ENCODE measurements at places on chromosomes 3 and 15. TPM values are rescaled to one million over a fixed set of nuclear protein-coding genes. Genes with fewer than 3 reads are reported as not detected.
A peak's percentile ranks its signal among the peaks of the same experiment; 100 is the strongest.

DNA sequence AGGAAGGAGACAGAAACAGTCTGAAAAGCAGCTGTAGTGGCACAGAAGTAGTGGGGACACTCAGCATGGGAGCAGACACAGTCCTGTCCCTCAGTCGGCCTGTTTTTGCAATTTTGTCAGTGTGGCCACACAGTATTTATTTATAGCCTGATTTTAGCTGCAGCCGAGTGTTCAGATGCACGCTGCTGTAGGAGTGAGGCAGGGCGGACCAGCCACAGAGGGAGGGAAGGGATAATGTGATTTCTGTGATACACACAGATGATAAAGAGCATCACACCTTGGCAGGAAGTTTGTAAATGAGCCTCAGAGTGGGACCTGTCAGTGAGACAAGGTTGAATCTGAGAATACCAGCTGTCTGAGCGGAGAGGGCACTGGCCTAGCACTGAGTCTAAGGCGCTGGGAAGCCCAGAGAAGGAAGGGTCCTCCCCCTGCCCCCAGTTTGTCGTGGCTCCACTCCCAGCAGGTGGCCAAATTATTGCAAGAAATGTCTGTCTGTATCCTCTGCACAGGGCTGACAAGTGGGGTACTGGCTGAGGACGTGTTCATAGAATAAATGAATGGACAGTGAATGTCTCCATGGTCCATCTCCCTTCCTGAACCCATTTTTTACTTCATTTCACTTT is 3.8 kb downstream of the PSTPIP1 start:
- peaks cover 62% of the 10 kb centered on the region for H3K36me3 ChIP-seq
- H3K4me1 ChIP-seq: peaks cover 77% of the 10 kb centered on the region
- H3K27me3 ChIP-seq: no peaks in the 10 kb centered on the region
- H3K27ac ChIP-seq: peak overlapping the region; percentile 98

DNA sequence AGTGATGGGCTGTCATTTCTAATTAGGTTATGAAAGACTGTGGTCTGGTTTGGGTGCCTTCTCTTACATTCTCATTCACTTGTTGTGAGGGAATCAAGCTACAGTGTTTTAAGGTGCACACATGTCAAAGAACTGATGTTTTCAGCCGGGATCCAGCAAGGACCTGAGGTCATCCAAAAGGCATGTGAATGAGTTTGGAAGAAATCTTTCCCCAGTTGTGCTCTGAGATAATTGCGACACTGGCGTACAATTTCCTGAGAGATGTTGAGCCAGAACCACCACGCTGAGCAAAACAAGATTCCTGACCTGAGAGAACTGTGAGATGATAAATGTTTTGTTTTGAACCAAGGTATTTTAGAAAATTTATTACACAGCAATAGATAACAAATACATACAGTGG is 295.3 kb upstream of the SLITRK3 start:
- H3K4me1 ChIP-seq: no peaks in the 10 kb centered on the region
- H3K4me3 ChIP-seq: no peak overlapping the region
- H3K36me3 ChIP-seq: no peaks in the 10 kb centered on the region

GRCh38 chr3:72745146-72745999 is 102.9 kb downstream of the SHQ1 start:
- no peaks in the 10 kb centered on the region for H3K27me3 ChIP-seq
- no peak overlapping the region for H3K4me3 ChIP-seq
- H3K27ac ChIP-seq: no peak overlapping the region
- H3K4me1 ChIP-seq: peaks cover 26% of the 10 kb centered on the region

DNA sequence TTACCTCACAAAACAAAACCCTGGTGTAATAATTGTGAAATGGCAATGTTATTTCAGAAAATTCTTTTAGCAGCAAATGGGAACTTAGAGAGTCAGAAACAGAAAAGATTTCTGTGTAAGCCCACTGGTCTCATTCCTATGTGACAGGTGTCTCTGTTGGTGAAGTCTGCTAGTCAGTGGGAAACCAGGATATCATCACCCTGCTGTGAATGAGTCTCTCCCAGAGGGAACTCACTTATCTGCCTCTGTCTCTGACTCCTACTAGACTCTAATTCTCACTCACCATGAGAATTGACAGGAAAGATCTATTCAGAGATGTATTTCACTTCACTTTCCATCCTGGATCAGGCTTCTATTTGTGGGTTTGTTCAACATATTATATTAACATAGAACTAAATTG is 266.0 kb downstream of the EPHA3 start:
- H3K36me3 ChIP-seq: no peaks in the 10 kb centered on the region
- no peak for DNase-seq
- no peaks in the 10 kb centered on the region for H3K27me3 ChIP-seq
- no peak overlapping the region for H3K4me3 ChIP-seq

DNA sequence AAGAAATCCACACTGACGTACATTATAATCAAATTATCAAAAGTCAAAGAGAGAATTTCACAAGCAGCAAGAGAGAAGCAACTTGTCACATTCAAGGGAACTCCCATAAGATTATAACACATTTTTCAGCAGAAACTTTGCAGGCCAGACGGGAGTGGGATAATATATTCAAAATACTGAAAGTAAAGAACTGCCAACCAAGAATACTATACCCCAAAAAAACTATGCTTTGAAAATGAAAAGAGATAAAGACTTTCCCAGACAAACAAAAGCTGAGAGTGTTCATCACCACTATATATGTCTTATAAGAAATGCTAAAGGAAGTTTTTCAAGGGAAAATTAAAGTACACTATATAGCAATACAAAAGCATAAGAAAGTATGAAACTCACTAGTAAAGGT is 91.5 kb upstream of the PPP2R3A start:
- no peaks in the 10 kb centered on the region for H3K4me1 ChIP-seq
- H3K36me3 ChIP-seq: no peaks in the 10 kb centered on the region
- no peak overlapping the region for H3K4me3 ChIP-seq
- DNase-seq: no peak

- H3K27me3 ChIP-seq: peaks cover 4% of the 10 kb centered on the region
- DNase-seq: peak; percentile 12
Observed at GRCh38 chr3:17949101-17949500, 206.7 kb upstream of the TBC1D5 start.

DNA sequence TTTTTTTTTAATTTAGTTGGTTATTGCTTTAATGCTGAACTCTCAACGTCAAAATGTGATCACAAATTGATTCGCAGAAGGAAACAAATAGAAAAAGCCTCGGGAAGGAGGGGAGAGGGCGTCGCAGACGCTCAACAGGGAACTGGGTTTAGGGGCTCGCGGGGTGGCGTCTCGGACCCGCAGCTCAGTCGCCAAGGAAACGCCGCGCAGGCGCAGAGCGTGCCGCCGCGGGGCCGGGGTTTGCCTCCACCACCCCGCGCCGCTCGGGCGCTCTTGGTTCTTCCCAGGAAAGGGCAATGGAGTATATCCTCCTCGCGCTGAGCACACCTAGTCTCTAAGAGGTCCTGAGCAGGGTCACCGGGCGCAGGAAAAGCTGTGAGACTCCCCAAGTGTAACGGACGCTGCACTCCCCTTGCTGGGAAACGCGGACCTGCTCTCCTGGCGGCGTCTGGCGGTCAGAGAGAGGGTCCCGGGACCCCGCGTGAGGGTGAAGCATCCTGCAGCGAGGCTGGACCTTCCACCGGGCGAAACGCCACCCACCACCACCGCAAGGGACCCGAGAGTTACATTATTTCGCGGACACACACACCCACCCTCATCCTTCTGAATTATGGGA is 753 bp downstream of the PLCH1 start:
- H3K4me1 ChIP-seq: peaks cover 10% of the 10 kb centered on the region
- no peaks in the 10 kb centered on the region for H3K36me3 ChIP-seq
- H3K4me3 ChIP-seq: peak overlapping the region; percentile 75
- no peak overlapping the region for H3K27ac ChIP-seq
- peak; percentile 53 for DNase-seq

DNA sequence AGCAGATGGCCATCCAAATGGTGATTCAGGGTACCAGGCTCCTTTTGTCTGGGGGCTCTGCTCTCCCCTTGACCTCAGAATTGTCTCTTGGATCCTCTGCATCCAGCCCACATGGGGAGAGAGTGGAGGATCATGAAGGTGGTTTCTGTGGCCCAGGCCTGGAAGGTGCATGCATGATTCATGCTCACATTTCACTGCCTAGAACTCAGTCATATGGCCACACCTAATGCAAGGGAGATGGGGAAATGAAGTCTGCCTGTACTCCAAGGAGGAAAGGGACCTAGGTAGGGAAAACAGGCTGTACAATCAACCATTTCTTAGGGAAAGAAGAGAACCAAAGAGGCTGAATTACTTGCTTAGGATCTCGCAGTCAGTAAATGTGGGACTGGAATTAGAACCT is 15.1 kb downstream of the HRG start:
- H3K4me1 ChIP-seq: no peaks in the 10 kb centered on the region
- peaks cover 2% of the 10 kb centered on the region for H3K36me3 ChIP-seq
- H3K27me3 ChIP-seq: peaks cover 40% of the 10 kb centered on the region
- H3K4me3 ChIP-seq: no peak overlapping the region

GRCh38 chr3:160665784-160666526 is 11.0 kb upstream of the ARL14 start:
- H3K4me1 ChIP-seq: peaks cover 7% of the 10 kb centered on the region
- peaks cover 3% of the 10 kb centered on the region for H3K27me3 ChIP-seq
- no peaks in the 10 kb centered on the region for H3K36me3 ChIP-seq
- H3K27ac ChIP-seq: peak overlapping the region; percentile 21

GRCh38 chr15:67977414-67978089 is 76.6 kb upstream of the PIAS1 start:
- DNase-seq: no peak
- no peaks in the 10 kb centered on the region for H3K36me3 ChIP-seq
- no peaks in the 10 kb centered on the region for H3K27me3 ChIP-seq
- no peak overlapping the region for H3K4me3 ChIP-seq
- H3K27ac ChIP-seq: no peak overlapping the region

GRCh38 chr3:90015688-90016356 is 908.4 kb downstream of the EPHA3 start:
- H3K27me3 ChIP-seq: no peaks in the 10 kb centered on the region
- H3K36me3 ChIP-seq: no peaks in the 10 kb centered on the region
- no peak overlapping the region for H3K27ac ChIP-seq
- H3K4me1 ChIP-seq: no peaks in the 10 kb centered on the region
- no peak overlapping the region for H3K4me3 ChIP-seq

GRCh38 chr3:11238880-11239279 is 33.3 kb upstream of the ATG7 start:
- H3K36me3 ChIP-seq: peaks cover 3% of the 10 kb centered on the region
- peak; percentile 23 for DNase-seq
- H3K4me1 ChIP-seq: peaks cover 39% of the 10 kb centered on the region
- peak overlapping the region; percentile 91 for H3K27ac ChIP-seq

The AGTR1 gene
- total RNA-seq: not detected

The PCOLCE2 gene
- 1.1 TPM for total RNA-seq

The ETFA gene
- 164 TPM for total RNA-seq
